ENCODE measurements at places on chromosomes 11 and 22.

DNA sequence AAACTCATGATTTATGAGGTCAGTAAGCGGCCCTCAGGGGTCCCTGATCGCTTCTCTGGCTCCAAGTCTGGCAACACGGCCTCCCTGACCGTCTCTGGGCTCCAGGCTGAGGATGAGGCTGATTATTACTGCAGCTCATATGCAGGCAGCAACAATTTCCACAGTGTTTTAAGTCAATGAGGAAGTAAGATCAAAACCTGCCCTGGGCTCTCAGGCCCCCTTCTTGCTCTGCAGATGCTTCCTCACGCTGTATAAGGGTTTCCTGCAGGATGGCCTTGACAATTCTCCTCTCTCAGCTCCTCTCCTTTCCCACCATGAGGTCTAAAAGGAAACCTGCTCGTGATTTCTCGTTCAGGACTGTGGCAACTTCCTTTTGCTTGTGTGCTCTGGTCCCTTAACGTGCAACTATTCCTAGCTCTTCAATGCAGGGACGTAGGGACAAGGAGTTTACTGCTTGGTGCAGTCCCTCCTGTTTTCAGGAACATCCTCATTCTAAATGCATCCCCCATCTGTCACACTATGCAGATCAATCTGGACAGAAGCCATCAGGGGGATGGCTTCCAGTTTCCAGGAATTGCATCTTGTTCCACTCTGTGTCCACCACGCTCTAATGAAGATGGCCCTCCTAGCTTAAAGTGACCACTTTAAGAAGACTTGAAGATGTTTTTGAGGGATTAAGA, 64.3 kb upstream of the IGLL5 start:
- DNase-seq = no peak

- no peak for DNase-seq
Observed at GRCh38 chr11:17036666-17037658, 22.7 kb upstream of the PLEKHA7 start.

GRCh38 chr11:19648321-19648720, 64.3 kb upstream of the NAV2 start:
- DNase-seq = no peak

DNA sequence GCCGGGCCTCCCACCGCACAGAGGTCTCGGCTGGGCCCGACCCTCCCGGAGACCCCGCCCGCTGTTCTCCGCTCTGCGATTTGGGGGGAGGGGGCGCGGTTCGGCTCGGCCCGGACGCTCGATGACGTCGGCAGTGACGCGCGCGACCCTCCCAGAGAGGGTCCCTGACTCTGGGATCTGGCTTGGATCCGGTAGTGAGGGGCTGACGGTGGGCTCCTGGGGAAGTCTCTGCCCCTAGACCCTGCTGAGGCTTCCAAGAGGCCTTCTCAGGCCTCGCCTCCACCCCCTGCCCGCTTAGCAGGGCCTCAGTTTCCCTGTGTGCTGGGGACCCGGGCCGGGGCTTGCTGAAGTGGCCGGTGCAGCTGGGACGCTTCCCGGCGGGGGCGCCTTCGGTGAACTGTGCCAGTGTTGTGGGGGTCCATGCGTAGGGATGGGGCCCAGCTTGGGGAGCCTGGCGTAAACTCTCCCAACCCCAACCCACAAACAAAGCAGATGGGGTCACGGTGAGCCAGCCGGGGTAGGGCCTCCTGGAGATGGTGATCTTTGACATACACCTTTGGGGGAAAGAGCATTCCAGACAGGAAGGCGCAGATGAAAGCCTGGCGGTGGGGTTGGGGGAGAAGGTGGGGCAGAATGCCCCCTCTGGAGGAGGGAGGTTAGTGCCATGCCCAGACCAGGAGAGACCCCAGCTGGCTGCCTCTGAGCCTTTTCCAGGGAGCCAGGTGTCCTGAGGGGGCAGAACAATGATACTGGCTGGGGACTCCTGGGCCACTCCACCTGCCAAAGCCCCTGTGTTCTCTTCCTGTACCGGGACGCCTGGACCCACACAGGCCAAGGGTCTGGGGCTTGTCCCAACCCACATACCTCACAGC, 1.0 kb downstream of the B4GALNT4 start:
- DNase-seq = no peak

DNA sequence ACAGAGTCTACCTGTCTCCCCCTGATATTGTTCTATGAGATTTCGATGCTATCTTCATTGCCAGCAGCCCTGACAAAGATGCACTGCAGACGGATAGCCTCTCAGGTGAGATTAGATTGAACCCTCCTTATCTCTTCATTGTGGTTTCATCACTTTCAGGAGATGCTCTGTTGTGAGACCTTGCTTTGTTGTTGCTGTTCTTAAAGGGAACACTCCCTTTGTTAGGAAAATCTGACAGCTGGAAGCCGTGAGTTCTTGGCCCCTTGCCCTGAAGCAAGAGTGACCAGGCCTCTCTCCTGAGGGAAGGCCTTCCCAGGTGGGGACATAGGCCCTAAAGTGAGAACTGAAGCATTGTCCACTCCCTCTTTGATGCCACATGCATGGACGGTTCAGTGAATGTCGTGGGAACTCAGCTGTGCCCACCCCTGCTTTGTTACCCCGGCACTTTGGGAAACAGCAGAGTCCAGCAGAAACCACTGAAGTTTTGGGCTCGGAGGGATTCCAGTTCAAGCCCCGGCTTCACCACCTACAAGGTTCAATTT, 976.1 kb downstream of the TBC1D22A start:
- no peak for DNase-seq

DNA sequence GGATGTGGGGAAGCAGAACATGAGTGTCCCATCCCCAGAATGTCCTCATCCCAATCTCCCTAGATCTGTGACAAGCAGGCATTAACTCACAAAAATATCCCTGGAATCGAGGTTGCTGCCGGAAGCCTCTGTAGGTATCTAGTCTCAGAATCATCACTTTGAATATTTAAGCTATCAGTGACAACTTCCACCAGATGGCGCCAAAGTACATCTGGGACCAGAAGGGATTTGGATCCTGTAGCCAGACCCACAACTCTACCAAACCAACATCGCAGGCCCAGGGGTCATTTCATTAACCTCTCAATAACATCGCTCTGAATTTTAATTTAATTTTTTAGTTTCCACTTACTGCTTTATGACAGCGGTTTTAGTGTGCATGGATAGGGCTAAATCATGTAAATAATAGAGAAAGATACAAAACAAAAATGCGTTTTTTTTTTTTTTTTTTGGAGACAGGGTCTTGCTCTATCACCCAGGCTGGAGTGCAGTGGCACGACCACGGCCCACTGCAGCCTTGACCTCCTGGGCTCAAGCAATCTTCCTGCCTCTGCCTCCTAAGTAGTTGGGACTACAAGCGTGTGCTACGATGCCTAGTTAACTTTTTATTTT, 1.1 kb upstream of the EXT2 start:
- peak; percentile 66 for DNase-seq

DNA sequence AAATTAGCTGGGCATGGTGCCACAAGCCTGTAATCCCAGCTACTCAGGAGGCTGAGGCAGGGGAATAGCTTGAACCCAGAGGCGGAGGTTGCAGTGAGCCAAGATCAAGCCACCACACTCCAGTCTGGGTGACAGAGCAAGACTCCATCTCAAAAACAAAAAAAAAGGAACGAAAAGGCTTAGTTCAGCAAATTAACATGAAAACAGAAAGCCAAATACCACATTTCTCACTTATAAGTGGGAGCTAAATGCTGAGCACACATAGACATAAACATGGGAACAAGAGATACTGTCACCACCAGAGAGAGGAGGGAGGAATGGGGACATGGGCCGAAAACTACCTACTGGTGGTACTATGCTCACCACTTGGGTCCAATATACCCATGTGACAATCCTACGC, 38.6 kb downstream of the SCGB1A1 start:
- DNase-seq = no peak

- DNase-seq = peak; percentile 88
Observed at GRCh38 chr11:61023086-61023965, 51.8 kb downstream of the CD6 start.

DNA sequence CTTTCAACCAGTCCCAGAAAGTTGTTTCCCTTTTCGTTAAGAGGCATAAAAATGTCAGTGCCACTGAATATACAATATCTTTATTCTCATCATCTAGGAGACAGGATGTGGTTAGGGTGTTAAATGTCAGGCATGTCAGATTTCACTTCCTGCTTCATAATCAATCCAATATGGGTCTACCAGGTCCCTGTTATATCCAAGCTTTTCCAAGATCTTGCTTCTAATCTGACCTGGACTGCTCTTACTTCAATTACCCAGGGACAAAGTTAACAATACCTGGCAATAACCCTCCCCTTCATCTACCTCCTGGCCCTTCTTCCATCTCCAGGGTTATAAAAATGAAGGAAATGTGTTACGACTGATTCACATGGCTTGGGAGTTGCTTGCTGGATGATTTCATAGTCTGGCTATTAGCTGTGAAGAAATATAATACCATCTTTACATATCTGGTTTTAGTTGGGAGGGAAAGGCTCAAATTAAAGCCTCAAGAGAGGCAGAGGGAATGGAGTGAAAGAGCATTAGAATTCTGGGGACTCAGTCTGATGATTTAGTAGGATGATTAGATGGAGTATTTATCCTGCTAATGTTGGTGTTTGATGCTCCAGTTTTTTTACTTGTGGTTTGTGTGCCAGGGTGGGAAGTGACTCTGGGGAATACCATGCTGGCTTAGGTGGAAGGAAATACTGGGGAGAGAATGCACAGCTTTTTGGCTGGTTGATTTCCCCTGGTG, 534.3 kb downstream of the ETS1 start:
- no peak for DNase-seq

GRCh38 chr11:72836111-72836510, 21.9 kb downstream of the ATG16L2 start:
- no peak for DNase-seq

DNA sequence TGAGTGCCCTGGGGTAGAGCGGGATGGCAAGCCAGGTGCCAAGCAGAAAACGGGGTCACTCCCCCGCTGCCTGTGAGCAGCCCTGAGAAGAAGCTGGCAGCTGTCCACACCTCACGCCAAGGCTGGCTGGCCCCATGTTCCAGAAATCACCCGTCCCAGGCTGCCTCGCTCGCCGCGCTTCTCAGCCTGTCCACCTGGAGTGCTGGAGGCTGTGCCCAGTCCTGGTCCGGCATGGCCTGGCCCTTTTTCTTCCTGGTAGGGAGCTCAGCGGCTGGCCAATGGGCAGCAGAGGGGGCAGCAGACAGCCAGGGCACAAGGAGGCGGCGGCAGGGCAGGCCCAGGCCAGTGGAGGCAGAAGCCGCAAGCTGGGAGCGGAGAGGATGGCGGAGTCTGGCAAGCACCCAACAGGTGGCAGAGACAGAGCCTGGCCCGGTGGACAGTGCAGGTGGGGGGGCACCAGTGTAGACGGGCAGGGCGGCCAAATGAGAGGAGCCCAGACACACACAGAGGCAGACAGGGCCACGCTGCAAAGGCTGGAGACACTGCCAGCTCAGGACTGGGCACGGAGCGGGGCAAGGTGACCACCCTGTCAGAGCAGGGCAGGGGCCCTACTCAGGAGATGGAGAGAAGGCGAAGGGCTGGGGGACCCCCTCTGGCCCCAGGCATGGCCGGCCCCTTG, 37.2 kb upstream of the TH start:
- DNase-seq = peak; percentile 9

GRCh38 chr11:67349928-67350465, 3.3 kb downstream of the POLD4 start:
- DNase-seq = no peak

DNA sequence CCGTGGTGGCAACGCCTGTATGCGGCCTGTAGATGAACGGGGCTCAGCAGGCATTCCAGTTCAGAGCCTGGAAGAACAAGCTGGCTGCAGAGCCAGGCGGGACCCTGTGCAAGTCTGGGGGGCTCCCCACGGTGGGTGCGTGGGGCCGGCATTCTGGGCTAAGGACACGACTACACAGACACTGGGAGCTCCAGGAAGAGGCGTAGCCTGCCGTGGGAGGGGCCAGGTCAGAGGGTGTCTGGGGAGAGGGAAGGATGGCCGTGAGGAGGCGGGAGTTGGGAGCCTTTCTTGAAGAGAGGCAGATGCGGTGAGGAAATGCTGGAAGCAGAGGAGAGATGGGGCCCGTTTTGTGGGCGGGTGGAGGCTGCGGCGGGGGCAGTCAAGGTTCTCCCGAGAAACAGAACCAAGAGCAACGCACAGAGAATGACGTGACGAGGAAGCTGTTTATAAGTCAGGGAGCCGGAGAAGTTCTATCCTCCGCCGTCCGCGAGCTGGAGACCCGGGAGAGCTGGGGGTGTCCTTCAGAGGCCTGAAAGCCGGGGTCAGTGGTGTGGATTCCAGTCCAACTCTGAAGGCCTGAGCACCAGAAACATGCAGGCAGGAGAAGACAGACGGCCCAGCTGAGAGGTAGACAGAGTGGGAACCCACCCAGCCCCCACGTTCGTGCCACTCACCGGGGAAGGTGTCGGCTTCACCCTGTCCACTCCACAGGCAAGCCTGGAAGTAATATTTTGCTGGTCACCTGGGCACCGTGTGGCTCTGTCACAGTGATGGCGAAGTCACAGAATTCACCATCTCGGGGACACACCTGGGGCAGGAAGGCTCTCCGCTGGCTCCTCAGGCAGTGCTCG, 529.6 kb downstream of the BRD1 start:
- DNase-seq = no peak

- DNase-seq = no peak
Observed at GRCh38 chr22:26952451-26953011, 295.1 kb downstream of the MIAT start.

GRCh38 chr11:12048936-12049790, 40.7 kb upstream of the DKK3 start:
- DNase-seq = no peak

- DNase-seq = no peak
Observed at GRCh38 chr11:15913261-15913660, 443.1 kb downstream of the SOX6 start.

GRCh38 chr22:26213826-26214225, 44.6 kb downstream of the SEZ6L start:
- no peak for DNase-seq

- peak; percentile 57 for DNase-seq
Observed at GRCh38 chr11:62545437-62546243, 966 bp downstream of the AHNAK start.

DNA sequence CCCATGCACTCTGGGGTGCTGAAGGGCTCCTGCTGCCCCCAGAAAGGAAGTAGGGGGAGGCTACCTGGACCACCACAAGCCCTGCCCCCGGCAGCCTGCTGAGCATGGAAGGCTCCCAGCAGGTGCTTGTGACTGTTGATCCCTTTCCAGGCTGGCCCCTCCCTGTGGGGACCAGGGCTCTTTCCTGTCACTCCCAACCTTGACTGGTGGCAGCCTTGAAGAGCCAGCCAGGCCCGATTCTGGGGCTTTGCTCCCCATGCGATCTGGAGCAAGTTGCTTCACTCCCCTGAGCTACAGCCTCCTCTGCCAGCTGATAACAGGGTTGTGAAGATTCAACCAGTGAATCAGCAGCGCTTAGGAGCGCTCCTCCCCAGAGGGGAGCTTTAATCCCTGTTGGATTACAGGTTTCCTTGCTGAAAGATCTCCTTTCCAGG, 4.6 kb upstream of the CST6 start:
- DNase-seq = no peak

DNA sequence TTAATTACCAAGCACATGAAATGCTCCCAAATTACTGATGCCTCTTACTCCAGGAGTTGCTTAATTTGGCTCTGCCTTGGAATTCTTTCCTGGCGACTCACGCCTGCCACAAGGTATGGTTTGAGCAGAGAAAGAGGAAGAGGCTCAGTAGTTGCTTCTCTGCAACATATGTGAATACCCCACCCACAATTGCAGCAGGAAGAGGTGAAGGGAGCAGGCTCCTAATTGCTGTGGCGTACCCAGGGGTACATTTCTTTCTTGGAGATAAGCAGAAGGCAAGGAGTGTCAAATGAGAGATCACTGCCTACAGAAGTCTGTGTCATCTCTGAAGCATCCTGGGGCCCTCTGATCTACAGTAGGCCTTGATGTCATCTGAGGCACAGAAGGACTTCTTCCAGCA, 10.6 kb upstream of the NNMT start:
- no peak for DNase-seq

- DNase-seq = no peak
Observed at GRCh38 chr11:93494357-93494756, 48.8 kb downstream of the SMCO4 start.

Data from stimulated activated naive CD8-positive, alpha-beta T cell treated with anti-CD3 and anti-CD28 coated beads, Interleukin-15, amount 100 ng/mL, for 72 hours (primary cell).